ENCODE measurements at places on chromosomes 4 and X. TPM values are rescaled to one million over a fixed set of nuclear protein-coding genes. Genes with fewer than 3 reads are reported as not detected.

The GPR119 gene
- total RNA-seq: not detected

The SAGE1 gene
- total RNA-seq: not detected

The MEPE gene
- not detected for total RNA-seq

The CASP6 gene
- 21.7 TPM for total RNA-seq

The LGI2 gene
- 0.06 TPM for total RNA-seq

The CLGN gene
- 9.3 TPM for total RNA-seq

GRCh38 chrX:103376118-103376978 lies at the start of gene BEX3:
BEX3 (plus strand) TSS chrX:103376538; CDS start chrX:103377522, 984 bp downstream.
- peak; percentile 52 for DNase-seq

GRCh38 chr4:155973639-155974475 lies 20.2 kb upstream of the CTSO start:
- DNase-seq: peak; percentile 11

- DNase-seq: no peak
Observed at GRCh38 chrX:133300591-133300990, 82.4 kb upstream of the TFDP3 start.

DNA sequence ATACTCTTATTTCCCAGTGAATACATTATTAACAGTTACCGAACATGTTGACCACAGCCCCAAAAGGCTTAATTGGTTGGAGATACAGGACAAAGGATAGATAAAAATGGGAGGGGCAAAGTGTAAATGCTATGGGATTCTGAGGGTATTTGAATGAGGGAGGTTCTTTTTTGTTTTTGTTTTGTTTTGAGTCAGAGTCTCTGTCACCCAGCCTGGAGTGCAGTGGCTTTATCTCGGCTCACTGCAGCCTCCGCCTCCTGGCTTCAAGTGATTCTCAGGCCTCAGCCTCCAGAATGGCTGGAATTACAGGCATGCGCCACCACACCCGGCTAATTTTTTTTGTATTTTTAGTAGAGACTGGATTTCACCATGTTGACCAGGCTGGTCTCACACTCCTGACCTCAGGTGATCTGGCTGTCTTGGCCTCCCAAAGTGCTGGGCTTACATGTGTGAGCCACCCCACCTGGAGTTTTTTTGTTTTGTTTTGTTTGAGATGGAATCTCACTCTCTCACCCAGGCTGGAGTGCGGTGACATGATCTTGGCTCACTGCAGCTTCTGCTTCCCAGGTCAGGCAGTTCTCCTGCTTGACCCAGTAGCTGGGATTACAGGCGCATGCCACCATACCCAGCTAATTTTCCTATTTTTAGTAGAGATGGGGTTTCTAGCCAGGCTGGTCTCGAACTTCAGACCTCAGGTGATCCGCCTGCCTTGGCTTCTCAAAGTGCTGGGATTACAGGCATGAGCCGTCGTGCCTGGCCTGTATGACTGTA lies 9.0 kb downstream of the UBE2K start:
- DNase-seq: peak; percentile 70

DNA sequence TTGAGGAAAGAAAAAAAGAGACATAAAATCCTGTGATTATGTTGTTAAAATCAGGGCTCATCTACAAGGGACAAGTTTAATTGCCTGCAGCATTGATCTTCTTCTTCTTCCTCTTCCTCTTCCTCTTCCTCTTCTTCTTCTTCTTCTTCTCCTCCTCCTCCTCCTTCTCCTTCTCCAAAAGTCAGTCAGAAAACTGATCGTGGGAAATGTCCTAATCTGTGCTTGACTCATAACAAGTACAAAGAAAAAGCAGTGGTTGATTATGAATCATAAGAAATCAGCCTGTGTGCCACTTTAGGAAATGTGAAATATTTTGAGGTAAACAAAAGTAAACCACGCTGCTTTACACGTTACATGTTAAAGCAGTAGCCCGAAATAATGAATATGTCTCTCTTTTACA lies 2.7 kb upstream of the ATP10D start:
- peak; percentile 23 for DNase-seq

DNA sequence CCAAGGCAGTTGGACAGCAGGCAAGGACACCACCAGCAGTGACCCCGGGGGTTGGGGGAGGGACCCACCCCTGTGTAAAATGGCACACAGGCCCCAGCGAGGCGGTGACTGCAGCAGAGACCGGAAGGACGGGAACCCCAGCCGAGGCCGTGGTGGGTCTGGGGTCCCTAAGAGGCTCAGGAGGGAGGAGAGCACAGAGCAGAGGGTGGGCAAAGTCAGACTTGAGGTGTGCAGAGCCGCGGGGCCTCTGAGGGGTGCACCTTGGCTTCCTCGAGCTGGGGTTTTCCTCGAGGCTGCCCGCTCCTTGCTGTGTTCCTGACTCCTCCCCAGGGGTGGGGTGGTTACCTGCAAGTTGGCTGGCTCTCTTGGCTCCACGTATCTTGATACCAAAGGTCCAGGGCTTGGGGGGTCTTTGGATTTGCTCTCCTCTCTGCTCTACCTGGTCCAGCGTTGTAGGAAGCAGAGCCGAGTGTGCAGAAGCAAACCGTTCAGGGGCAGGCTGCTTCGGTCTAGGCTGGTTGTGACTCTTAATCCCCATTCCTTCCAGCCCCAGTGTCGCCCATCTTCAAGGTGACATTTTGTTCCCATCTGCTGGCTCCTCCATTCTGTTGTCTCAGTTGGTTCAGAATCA lies 37.9 kb upstream of the SORCS2 start:
- DNase-seq: no peak

- peak; percentile 56 for DNase-seq
Observed at GRCh38 chr4:13483768-13484121, 395 bp downstream of the RAB28 start.

DNA sequence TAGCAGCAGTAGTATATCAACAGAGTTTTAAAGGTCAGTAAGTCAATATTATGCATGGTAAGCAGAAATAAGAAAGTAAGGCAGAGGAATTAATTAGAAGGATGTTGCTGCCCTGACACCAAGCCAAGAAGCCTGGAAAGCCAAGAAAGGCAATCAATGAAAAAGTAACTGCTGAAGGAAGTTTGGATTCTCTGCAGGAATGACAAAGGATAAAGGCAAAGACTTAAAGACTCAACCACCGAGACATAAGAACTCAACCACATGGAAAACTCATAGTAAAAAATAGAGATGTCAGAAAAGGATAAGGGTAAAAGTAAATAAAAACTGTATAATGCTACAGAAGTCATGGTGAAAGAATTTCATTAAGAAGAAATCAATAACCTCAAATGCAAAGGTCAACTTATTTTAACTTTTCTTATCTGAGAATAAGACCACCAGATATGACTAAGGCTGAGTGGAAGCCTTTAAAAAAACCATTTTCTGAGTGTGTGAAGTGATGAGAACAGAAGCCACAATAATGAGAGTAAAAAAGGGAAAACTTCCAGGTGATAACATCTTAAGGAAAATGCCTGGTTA lies 55.2 kb downstream of the NEK1 start:
- DNase-seq: peak; percentile 35

DNA sequence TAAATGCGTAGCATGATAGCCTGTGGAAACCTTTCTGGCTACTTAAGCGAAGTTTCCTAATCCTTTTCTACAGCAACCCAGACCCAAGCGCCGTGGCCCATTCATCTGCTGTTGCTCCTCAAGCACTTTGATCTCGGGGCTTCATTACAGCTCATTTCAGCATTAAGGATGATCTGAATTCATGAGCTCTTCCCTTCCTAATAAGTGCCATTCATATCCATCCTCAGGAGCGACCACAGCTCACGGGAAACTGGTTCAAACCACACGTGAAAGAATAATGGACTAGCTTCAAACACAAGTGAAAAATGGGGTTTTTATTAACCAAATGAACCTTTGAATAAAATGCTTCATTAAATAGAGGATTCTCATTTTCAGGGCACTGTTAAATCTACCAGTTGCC lies 202.6 kb upstream of the LEF1 start:
- no peak for DNase-seq

DNA sequence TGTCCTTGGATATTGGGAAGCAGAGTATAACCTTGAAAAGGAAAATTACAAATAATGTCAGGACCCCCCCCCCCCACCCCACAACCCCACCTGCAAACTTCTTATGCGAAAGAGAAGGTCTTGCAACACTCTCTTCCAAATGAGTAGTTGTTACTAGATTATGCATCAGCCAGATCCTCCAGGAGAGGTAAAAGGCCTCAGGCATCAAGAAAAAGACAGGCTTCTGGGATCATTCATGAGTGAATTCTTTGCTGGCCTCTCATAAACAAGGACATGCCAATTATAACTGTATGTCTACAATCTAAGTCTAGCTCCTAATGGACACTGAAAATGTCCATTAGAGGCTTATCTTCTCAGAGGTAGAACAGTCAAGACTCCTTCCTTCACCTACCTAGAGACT lies 1443.3 kb downstream of the RAPGEF2 start:
- DNase-seq: no peak

DNA sequence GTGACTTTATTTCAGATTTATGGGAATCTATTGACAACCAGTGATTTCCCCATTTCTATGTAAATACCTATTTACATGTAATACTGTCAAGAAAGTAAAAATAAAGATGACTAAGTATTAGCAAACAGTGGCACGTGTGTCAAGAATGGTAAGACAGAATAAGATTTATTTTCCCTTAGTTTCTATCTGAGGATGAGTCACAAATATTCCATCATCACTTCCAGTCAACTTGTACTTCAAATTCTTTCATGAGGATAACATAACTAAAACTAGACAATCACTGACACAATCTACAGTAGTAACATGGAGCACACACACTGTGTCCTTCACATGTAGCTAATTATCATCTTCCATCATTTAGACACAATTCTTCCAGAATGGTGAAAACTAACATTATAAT lies 625.3 kb upstream of the PCDH7 start:
- no peak for DNase-seq

GRCh38 chr4:159206427-159206871 lies 103.6 kb downstream of the RAPGEF2 start:
- DNase-seq: peak; percentile 3

GRCh38 chr4:152510349-152511147 lies 25.3 kb downstream of the FBXW7 start:
- no peak for DNase-seq

DNA sequence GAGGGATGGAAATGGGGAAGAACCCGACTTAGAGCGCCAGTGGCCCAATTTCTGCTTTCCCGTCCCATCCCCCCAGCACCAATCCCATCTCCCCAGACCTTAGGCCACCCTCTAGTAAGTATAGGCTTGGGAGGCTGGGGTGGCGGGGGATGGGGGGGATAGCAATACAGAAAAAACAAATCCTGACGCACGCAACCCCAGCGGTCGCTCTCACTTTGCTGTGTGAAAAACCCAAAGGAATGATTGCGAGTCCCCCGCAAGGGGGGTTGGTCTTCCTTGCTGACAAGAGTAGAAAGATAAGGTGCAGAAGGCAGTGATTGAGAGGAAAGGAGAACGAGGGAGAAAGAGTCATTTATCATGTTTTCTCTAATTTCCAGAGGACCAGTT lies 863 bp downstream of the CPE start:
- no peak for DNase-seq

DNA sequence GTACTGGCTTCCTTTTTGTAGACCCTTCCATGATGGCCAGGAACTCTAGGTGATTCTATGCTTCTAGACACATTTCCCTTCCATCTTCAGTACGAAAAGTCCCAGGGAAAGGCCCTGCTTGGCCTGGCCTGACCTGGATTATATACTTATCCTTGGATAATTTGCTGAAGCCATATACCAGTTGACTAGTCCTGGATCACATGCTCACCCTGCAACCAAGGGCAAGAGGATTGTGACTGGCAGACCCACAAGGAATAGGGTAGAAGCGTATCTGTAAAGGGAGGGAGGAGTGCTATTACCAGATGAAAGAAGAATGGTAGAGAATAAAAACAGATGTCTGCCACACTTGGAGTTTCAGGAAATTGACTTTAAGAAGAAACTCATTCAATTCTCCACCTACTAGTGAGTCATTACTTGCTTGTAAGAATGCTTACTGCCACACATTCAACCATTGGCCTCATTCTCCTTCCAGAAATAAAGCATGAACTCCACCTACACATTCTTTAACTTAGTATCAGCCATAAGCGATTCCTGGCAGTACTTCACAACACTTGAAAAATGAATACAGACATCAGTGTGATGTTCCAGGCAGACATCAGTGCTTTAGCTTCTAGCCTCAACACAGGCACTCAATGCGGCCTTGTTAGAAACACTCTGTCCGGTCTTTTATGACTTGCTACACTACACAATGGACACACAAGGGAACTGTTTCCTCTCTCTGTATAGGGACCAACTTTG lies 141.8 kb downstream of the CBR4 start:
- DNase-seq: peak; percentile 5

- DNase-seq: no peak
Observed at GRCh38 chr4:136484996-136485395, 1047.3 kb downstream of the PCDH18 start.

DNA sequence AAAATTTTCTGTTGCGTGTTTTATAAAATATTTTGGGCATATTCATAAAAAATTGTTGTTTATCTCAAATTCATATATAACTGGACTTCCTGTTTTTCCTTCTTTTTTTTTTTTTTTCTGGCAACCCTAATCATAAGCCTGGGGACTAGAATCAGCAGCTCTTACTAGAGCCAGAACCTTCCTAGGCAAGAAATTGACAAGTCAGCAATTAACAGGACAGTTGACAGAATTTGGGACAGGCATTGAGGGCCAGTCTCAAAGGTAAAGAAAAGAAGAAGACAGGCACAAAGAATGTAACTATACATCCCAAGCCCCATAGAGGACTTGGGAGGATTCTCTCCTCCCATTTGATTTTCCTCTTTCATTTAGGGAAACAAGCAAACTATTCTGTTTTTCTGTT lies 35.0 kb upstream of the HS3ST1 start:
- no peak for DNase-seq

DNA sequence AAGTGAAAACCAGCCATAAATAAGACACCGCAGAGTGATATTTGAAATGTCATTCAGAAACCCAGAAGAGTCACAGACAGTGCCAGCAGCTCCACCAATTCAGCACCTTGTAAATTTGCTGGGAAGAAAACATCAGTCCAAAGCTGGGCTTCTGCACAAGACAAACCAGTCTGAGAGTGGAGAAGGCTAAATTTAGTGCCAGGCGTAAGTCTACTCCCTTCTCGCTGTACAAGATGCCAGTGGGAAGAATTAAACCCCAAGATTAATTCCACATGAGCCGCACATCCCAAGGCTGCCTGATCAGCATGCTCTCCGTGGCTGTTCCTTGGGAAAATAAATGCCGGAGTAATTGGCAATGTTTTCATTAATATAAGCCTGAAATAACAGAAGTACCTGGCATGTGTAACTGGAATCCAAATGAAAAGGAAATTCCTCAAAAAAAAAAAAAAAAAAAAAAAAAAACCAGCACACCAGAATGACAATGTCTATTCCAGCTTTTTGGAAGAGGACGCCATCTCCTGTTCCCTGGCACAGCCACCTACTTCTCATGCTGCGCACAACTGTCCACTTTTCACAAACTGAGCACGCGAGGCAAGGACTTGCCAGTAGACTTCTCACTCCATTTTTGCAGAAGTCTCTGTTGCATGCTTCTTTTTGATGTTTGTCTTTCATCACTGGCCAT lies 95.5 kb downstream of the NSUN7 start:
- DNase-seq: no peak

GRCh38 chr4:184416913-184417734 lies 57.2 kb downstream of the IRF2 start:
- DNase-seq: peak; percentile 13

- DNase-seq: no peak
Observed at GRCh38 chr4:158865520-158866177, 96.8 kb downstream of the FNIP2 start.

All from Daoy (cell line).